Right ventricle myocardium superior (tissue), 1 donor: ENCODE measurements at places on chromosomes 6 and 20. TPM values are rescaled to one million over a fixed set of nuclear protein-coding genes. Genes with fewer than 3 reads are reported as not detected.

TRIM15 gene
- total RNA-seq: not detected

SSTR4 gene
- total RNA-seq: not detected

- DNase-seq: no peak
Observed at GRCh38 chr6:72653026-72653425, 31.2 kb downstream of the KCNQ5 start.

DNA sequence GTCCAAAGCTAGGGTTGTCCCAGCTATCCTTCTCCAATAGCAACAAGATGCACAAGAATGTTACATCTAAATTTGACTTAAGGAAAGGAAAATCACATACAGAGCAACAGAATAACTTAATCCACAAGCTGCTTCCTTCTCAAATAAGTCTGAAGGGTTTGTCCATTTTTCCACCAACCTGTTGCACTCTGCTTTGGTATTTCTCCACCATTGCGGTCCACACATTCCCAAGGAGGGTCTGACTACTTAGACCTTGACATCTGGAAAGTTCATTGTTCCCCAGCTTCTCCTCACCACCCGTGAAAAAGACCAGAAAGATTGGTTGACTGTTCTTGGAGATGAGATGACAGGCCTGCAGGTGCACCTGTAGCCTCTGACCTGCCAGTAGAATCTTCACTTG lies 72.5 kb downstream of the PDSS2 start:
- no peak for DNase-seq

- DNase-seq: no peak
Observed at GRCh38 chr20:48751871-48752270, 75.9 kb downstream of the PREX1 start.

DNA sequence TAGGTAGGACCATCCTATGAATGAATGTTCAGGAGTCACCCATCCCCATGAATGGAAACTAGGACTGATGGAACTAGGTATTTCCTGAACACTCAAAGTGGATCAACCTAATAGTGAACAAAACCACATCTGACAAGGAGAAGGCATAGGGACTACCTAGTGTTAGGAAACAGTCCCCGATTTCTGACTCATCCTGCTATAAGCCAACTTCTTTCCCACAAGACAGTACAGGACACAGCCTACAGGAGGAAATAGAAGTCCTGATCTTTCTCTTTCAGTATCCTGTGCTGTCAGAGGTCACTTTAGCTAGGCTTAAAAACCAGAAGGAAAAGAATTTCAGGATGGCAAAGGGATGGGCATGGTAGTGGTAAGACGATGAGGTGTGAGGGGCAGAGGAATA lies 19.5 kb upstream of the GMDS start:
- no peak for DNase-seq

GRCh38 chr20:24836661-24837299 lies 112.3 kb upstream of the CST7 start:
- DNase-seq: no peak

DNA sequence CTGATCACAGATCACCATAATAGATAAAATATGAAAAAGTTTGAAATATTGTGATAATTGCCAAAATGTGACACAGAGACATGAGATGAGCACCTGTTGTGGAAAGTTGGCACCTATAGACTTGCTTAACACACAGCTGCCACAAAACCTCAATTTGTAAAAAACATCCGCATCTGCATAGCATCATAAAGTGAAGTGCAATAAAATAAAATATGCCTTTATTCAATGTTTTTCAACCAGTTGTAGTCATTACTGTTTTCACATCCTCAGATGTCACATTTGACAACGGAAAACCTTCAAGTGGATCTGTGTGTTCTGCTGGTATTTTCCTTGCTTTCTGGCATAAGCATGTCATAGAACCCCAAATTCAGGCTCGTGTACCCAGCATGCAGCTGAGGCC lies 50.2 kb upstream of the IFNGR1 start:
- no peak for DNase-seq

GRCh38 chr6:10136636-10137035 lies 278.2 kb downstream of the TFAP2A start:
- no peak for DNase-seq

DNA sequence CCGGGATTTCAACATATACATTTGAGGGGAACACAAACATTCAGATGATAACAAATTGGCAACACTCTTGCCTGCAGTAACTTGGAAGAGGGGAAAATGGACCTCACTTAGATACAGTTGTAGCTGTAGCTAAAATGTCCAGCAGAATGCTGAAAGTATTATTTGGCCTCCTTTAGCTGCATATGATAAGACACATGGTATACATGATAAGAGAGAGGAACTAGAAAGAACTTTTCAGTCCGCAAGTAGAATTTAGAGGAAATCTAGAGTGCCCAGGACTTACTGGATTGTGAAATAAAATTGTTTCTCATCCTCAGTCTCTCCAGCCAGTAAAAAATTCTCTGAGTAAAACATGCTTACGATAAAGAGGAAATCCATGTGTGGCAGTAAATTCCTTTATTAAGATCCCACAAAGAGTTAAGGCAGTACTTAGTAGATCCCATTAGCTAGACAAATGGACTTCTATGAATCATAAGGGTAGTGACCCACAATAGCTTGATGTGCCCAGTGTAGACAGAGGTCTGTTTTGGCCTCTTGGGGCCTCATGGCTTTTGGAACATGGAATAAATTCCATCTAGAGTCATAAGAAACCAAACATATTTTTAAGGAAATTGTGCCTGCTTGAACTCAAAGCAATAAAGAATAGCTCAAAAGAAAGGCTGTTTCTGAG lies 87.9 kb upstream of the RBM24 start:
- no peak for DNase-seq
